ENCODE measurements at places on chromosomes 4 and X.

DNA sequence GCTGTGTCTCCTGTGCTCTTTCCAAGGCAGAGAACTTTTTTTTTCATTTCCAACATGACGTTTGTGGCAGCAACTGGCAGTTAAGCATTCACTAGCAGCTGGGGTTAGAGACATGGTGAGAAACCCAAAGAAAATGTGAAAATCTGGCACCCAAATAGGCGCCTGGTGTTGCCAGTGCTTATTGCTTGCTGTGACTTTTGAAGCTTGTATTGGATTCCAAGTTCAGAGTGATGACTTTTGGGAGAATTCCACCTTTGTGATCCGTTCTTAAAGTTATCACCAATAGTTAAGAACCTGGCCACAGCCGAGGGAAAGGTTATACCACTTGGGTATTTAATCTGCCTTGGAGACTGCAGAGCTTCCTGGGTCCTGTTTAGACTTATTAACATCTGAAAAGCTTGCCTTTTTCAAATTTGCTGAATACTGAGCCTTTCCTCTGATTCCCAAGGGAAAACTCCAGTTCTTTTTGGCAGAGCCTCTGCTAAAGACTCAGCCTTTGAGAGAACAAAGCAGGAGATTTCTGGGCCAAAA is 101.0 kb downstream of the OPHN1 start:
- no peak for DNase-seq

- DNase-seq, result no peak
These were observed 203.5 kb upstream of the DIPK2B start for GRCh38 chrX:45404206-45404605.

- no peak for DNase-seq
These were observed 844.0 kb upstream of the FRG1 start for GRCh38 chr4:189096717-189097116.

GRCh38 chrX:24426921-24427746 is 38.0 kb upstream of the PDK3 start:
- no peak for DNase-seq

- DNase-seq, result no peak
These were observed 1.1 kb downstream of the LGI2 start for GRCh38 chr4:25029479-25030276.

DNA sequence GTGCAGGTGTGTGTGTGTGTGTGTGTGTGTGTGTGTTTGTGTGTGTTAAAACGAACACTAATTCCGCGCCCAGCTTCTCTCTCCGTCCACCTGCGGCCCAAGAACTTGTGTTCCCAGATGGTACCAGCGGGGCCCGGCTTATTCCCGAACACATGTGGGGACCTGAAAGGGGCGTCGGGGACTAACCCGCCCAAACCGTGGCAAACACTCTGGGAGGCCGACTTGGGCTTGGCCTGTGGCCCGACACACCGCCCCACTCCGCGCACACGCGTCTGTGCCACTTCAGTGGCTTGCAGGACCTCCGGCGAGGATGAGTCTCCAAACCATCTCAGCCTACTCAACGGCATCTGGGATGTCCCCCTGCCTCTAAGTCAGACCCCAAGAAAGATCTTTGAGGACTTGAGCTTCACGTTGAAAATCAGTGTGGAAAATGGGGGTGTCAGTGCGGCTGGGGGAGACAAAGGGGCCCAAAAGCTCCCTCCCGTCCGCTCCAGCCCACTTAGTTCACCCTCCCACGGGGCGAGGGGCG is 790 bp upstream of the HHIP start:
- DNase-seq, result no peak

- DNase-seq, result no peak
These were observed 164.1 kb upstream of the STS start for GRCh38 chrX:6983207-6983955.

DNA sequence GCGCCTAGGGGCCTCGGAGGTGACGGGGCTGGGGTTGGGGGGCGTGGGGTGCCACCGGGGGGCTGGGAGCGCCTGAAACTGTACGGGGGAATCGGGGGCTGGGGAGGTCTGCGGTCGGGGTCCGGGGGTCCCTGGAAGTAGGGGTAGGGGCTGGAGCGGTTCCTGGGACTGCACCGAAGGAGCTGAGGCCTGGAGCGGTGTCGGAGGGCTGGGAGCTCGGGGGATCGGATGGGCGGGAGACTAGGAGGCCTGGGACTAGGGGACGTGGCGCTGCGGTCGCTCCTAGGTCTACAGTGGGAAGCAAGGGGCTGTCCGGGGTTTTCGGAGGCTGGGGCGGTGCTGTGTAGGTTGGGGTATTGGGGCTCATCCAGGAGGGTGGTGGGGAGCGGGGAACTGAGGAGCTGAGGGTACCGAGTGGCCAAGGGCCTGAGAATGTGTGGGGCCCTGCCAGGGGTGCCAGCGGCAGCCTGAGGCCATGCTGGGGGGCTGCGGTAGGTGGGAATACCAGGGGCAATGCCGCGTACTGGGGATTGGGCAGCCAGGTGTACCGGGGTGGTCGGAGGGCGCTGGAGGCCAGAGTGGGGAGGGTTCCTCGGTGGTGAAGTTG is 562 bp downstream of the AKAP17A start:
- DNase-seq, result no peak

- no peak for DNase-seq
These were observed 128.6 kb downstream of the CHIC2 start for GRCh38 chr4:53935780-53936179.

GRCh38 chr4:119337010-119337409 is 15.1 kb upstream of the FABP2 start:
- DNase-seq, result no peak

DNA sequence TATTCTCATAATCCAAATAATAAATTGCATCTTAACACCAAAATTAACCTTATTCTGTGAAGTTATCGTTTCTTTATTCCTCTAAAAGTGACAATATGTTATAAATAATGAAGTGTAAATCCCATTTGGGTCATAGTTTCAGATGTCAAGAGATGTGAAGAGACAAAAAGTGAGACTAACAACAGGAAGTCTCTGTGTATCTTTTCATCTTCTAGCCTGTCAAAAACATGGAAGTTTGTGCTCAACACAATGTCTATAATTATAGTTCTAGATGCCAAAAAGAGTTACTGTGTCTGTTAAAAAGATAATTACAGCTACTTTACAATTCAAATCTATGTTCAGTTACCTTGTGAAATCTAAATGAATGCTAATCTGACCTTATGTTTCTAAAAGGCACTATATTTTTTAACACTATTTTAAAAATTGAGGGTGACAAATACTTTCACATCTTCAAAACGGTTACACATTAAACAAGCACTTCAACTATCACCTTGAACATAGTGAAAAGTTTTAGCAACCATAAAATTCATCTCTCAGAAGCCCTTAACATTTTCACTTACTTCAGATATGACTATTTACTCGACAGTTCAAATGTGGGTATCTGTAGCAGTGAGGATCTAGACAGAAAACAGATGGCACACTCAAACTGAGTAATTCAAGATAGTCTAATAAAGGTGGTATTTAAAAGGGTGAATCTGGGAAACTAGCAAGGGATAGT is 509.8 kb downstream of the ARAP2 start:
- DNase-seq, result no peak

GRCh38 chrX:19643203-19643602 is 127.9 kb upstream of the MAP3K15 start:
- DNase-seq, result no peak

- no peak for DNase-seq
These were observed 7.7 kb upstream of the HAND2 start for GRCh38 chr4:173537613-173538147.

DNA sequence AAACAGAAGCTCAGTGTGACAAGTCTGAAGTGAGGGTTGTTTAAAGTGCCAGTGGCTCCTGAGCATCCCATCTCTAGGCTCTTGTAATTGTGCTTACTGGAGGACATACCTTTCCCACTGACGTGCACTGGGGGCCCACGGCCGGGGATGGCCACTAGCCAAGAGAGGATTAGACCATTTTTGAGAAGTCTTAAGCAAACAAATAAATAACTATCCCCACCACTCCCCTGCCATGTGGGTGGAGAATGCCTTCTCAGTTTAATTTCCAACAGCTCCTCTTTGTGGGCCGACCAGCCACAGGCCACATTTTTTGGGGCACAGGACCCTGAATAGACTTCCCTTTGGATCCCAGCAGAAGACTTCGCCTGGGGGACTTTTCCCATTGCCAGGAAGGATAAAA is 125.0 kb upstream of the MSX1 start:
- DNase-seq, result no peak

GRCh38 chr4:169115897-169116254 is 105.8 kb upstream of the CBR4 start:
- DNase-seq, result no peak

- no peak for DNase-seq
These were observed 853.2 kb upstream of the INTU start for GRCh38 chr4:126779436-126780166.

Data from tibial artery (tissue), 4 donors.